ENCODE measurements at places on chromosomes 12 and 14.

- no peak for DNase-seq
Measured at GRCh38 chr14:99752486-99753121, 40.6 kb upstream of the EML1 start.

DNA sequence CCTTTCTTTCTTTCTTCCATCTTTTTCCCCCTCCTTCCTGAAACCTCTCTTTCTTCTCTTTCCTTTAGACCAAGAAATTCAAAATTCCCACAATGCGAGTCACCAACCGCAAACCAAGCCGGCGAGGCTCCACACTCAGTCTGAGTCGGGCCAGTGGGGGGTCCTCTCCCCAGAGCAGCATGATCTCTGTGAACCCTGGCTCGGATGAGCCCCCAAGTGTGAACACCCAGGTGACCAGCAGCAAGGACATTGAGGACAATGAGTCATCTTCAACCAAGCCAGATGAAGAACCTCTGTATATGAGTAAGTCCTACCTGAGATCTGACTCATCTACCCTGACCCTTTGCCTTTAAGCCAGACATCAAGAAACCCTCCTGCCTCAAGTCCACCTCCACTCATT lies 88.6 kb upstream of the TMEM233 start:
- DNase-seq: no peak

GRCh38 chr12:47218191-47218654 lies 138.5 kb upstream of the AMIGO2 start:
- peak; percentile 32 for DNase-seq

DNA sequence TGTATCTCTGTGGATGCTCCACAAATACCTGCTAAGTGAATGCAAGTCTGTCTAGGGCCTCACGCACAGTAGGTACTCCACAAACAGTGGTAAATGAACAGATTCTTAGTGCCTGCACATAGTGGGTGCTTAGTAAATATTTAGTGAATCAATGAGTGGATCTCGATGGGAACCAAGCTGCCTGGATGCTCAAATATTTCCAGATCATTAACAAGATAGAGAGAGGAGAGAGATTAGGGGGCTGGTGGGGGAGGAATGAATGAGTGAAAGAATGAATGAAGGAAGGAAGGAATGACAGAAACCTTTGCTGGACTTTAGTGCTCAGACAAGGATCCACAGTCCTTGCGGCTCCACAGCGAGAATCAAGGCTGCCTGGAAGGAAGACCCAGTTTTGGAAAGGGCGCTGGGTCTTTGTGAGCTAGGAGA lies 118.2 kb downstream of the SCARB1 start:
- DNase-seq: no peak

DNA sequence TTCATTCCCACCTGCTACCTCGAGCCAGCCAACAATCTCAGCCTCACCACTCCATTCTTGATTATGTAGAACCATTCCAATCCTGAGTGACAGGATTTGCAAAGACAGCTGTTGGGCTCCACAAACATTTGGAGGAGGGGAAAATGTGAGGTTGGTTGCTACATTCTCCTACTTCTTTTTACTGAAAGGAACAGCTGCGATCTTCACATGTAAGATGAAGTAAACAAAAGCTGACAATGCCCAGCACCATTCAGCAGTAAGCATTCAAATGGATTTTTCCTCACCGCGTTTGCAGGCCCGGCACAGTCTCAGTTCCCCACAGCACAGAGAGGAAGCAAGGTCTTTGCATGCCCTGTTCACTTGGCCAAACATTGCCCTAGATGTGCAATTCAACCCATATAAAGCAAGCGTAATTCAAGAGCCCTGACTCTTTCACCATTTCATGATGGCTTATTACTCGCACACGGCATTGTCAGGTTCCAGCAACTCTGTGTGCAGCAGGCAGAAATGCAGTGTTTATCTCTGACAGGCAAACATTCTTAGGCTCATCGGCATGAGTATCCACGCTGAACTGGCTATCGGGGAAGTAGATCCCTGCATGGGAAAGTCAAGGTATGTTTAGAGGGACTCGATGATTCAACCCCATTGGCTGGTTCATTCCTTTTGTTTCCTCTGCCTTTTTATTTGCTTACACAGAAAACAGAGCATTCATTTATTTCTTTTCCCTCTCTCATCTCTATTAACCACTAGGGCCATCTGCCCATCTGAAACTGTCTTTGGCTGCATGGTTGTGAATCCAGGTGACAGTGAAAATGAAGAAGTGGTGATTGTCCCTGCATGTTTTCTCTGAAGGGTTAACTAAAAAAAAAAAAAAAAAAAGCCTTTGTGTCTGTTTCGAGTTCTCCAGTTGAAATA lies 236.1 kb upstream of the PLEKHG7 start:
- no peak for DNase-seq

DNA sequence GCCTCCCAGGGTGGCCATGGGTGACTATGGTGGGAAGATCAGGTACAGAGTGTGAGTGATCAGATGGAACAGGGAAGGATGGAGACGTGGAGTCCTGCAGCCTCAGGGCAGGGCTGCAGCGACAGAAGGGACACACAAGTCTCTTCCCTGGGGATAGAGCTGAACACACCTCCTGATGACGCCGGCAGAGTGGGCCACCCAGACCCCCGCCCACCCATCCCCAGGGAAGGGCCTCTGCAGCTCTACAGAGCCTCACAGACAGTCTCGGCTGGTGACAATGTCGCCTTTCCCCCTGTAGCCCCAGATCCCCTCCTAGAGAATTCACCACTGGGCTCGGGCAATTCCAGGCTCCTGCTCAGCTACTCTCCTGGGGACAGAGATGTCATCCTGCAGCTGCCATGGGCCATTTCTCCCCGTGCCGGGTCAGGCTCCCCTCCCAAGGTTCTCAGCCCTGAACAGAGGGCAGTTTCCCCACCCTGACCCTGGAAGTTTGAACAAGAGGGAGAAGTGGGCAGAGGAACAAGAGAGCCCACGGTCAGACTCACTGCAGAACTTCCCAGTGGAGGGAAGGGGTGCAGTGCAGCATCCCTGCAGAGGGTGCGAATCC lies 115.7 kb downstream of the NCOR2 start:
- no peak for DNase-seq

DNA sequence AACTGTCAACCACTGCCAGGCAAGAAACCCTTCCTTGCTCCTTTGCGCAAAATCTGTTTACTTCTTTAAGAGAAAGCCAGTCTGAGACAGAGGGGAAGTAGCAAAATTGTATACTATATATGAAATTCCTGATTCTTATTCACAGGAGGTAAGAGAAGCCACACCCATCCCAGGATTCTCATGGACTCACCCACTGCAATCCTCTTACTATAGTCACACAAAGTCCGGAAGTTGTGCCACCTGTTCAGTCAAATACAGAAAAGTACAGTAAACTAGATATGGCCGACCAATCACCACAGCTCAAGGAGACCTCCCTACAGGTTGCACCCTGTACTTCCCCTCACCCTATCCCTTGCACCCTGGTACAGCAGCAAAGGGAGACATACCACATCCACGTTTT lies 2.9 kb downstream of the PRMT5 start:
- DNase-seq: no peak

GRCh38 chr12:48985901-48986300 lies 7.8 kb downstream of the WNT1 start:
- no peak for DNase-seq

DNA sequence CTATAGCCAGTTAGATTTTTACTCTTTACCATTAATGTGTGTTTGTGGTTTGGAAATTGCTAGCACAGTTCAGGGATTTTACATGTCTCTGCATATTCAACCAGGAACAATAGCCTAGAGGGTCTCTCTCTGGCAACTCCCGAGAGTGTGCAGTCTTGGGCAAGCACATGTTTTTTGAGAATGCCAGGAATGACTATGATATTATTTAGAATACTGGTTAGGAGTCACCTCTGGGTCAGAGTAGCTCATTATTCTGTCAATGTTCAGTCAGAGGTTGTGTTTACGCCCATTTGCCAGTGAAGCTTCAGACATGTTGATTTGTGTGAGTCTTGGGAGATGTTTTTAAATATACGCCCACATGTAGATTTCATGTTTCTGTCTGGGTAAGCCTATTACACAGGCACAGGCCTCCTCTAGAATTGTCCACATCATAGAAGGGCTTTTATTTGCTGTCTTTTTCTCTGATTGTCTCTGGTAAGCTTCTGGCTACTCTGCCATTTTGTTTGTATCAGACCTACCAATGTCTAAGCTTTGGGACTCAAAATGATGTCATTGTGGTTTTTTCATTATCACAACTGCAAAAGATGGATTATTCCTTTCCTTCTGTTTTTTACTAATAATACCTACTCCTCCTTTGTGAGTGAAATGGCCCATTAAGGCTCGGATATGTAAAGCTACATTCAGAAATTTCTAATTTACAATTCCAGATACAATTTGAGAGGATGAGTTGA lies 203.1 kb upstream of the PPFIA2 start:
- DNase-seq: no peak

DNA sequence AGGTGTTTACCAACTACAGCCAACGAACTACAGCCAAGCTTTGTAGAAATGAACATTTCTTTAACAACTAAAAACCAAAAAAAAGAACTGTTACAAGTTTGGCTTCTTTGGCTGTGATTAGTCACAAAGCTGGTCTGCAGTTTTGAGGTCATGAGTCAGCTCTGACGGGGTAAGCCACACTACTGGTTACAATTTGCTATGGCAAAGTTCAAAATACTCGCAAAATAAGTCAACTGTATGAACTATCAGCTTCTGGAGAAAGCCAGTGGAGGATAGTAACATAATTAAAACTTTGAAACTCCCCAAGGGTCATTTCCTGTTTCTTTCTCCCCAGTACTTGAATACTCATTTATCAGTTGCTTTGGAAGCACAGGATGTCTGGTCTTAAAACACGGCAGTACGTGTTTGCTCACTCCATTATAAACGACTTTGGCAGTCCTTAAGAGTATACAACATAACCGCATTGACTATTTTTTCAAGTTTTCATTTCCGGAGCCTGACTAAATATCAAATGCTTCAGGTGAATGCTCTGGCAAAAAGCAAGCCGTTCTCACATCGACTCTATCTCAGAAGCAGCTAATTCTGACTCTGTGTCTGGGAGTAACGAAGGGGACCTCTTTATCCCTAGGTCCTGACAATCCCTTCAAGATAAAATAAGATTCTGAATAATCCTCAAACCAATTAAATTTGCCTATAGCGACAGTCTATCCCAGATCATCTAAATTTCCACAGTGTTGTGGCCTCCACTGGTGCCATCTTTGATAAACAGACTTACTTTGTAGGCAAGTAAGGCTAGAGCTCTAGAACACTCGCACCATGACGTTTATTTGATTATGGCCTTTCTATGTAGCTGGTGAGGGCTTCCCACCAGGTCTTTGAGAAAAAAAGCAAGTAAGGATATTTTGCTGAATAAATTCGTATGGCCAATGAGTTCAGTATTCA lies 10.6 kb downstream of the PHLDA1 start:
- peak; percentile 65 for DNase-seq

DNA sequence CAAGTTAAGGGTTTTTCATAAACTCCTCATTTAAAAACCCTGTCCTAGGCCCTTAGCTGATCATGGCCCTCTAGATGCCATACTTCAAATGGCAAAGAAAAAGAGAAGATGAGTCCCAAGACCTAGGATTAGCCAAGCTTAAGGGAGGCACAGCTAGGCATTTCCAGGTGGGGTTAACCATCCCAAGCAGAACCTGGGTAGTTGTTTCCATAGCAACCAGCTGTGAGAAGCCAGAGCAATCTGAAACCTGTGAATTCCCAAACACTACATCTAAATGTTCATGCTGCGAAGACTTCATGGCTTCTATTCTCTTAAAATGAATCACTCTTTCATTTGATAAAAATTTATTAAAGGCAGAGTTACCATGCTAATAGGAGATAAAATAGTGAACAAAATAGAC lies 372.9 kb downstream of the C12orf50 start:
- no peak for DNase-seq

GRCh38 chr14:95300002-95300696 lies 19.6 kb downstream of the CLMN start:
- DNase-seq: no peak

- no peak for DNase-seq
Measured at GRCh38 chr14:77007183-77007974, 21.1 kb downstream of the IRF2BPL start.

DNA sequence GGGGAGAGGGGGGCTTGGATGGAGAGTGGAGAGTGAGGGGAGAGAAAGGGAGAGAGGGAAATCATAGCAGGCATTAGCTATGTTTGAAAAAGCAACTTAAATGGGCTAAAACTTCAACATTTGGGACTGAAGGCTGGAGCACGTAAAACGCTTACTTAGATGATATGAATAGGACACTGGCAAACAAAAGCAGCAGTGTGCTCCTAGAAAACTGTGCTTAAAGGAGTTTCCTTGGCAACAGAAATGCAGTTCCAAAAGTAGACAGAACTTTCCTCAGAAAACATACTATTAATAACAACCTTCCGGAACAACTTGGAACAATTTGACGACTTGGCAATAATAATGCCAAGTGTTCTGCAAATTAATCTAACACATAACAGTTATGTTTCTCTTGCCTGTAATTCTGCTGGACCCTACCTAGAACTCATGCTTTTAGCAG lies 235.5 kb upstream of the NPAS3 start:
- no peak for DNase-seq

- DNase-seq: peak; percentile 24
Measured at GRCh38 chr12:2783936-2784600, 10.7 kb upstream of the FKBP4 start.

- DNase-seq: no peak
Measured at GRCh38 chr12:59093073-59093772, 172.9 kb upstream of the LRIG3 start.

GRCh38 chr14:50407111-50407812 lies 10.6 kb upstream of the CDKL1 start:
- DNase-seq: no peak

DNA sequence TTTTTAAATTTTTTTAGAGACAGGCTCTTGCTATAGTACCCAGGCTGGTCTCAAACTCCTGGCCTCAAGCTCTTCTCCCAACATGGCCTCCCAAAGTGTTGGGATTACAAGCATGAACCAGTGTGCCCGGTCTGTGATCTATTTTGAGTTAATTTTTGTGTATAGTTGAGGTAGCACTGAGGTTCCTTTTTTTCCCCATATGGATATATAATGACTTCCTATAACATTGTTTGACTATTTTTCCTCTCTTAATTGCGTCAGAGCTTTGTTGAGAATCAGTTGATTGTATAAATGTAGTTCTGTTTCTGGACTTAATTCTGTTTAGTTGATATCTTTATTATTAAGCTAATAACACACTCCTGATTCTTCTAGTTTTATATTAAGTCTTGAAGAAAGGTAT lies 8.6 kb upstream of the M6PR start:
- no peak for DNase-seq

DNA sequence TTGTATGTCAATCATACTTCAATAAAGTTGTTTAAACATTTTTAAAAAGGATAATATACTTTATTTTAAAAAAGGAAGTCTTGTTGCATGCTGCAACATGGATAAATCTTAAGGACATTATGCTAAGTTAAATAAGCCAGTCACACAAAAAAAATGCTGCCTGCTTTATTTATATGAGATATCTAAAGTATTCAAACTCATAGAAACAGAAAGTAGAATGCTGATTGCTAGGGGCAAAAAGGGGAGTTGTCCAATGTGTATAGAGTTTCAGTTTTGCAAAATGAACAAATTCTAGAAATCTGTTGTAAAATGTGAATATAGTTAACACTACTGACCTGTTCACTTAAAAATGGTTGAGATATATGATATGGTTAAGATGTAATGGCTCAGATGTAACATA lies 8.7 kb downstream of the KLRC4 start:
- no peak for DNase-seq

- DNase-seq: no peak
Measured at GRCh38 chr12:33813536-33813935, 208.8 kb upstream of the ALG10 start.

GRCh38 chr12:83145325-83145840 lies 458.7 kb downstream of the TMTC2 start:
- DNase-seq: no peak

GRCh38 chr14:65361920-65362319 lies 50.6 kb upstream of the FUT8 start:
- no peak for DNase-seq

All from stimulated activated naive CD4-positive, alpha-beta T cell treated with Interleukin-2 at 50 U/mL for 16 hours (primary cell).